Fibroblast of skin of abdomen (primary cell): ENCODE measurements at places on chromosomes 6 and 20.
A peak's percentile ranks its signal among the peaks of the same experiment; 100 is the strongest.

DNA sequence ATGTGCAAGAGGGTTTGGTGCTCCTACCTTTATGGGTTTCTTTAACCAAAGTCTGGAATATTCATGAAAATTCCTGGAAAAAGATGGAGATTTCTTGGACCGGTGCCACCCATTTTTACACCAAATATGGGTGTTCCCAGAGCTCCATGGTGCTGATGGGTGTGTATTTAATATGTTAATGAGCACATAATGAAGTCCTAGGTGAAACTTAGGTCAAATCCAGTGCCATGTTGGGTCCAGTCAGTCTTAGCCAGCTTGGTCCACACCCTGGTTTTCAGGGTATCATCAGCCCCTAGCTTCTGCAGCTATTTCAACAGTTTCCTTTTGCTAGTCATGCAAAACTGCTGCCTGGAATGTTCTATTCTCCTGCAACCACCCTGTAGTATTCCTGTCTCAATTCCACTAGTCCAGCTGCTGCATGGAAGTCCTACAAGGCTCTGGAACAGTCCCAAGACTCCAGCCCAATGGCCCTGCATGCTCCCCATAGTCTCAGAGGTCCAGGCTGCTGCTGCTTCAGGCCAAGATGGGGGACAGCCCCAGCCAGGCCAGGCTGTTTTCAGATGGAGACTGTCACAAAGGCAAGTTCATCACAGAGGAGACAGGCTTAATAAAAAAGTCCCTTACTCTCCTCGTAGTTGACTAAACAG, 31.8 kb downstream of the CST9L start:
- no peak for DNase-seq

- DNase-seq: peak; percentile 19
Measured at GRCh38 chr20:34997131-34997561, 41.5 kb downstream of the MYH7B start.

DNA sequence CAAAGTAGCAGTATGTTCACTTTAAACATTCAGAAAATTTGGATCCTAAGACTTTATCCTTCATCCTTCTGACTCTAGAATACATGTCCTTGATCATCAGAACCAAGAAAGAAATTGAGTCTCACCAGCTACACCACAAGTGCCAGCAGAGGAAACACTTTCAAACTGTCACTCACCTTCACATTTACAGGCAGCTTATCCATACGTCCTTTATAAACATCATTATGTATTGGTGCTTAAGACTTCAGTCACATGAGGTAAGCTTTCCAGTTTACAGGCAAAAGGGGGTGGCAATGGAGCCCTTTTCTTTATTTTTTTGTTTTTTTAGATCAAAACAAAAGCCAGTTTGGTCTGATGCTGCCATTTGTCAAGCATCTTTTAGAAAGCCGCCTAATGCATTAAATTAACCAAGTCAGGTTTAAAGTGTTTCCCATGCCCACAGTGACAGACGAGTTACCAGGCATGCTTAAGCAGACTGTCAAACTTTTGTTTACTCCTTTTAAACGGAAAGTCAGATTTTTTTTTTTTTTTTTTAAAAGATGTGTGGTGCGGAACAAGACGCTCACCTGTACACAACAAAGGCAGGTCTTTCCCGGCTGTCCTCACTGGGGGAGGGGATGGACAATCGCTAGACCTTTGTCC, 952 bp upstream of the BRPF3 start:
- no peak for DNase-seq

GRCh38 chr6:39590871-39591393, 134.3 kb downstream of the KIF6 start:
- no peak for DNase-seq

GRCh38 chr6:130365166-130366106, at the start of gene TMEM200A:
TMEM200A (plus strand) TSS chr6:130366017; CDS start chr6:130440423, 74,406 bp downstream.
- peak; percentile 68 for DNase-seq

- no peak for DNase-seq
Measured at GRCh38 chr20:38228436-38228835, 32.1 kb downstream of the KIAA1755 start.

GRCh38 chr6:85362652-85363310, 87.1 kb upstream of the NT5E start:
- DNase-seq: peak; percentile 13

GRCh38 chr20:46035713-46036112, 6.7 kb downstream of the SLC12A5 start:
- DNase-seq: no peak

GRCh38 chr20:39214828-39215227, 252.7 kb downstream of the DHX35 start:
- no peak for DNase-seq

GRCh38 chr6:42774201-42774600, 7.7 kb upstream of the BICRAL start:
- no peak for DNase-seq

GRCh38 chr20:44019638-44020335, 105.1 kb downstream of the TOX2 start:
- DNase-seq: no peak

DNA sequence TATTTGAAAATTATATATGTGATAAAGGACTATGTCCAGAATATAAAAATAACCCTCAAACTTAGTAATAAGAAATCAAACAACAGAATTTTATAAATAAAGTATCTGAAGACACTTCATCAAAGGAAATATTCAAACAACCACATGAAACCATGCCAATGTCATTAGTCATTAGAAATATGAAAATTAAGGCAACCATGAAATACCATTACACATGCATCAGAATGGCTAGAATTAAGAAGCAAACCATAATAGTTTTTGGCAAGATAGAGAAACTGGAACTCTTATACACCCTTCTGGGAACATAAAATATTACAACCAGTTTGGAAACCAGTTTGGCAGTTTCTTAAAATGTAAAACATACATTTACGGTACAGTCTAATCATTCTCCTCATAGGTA, 137.2 kb upstream of the ADGRB3 start:
- DNase-seq: peak; percentile 81

DNA sequence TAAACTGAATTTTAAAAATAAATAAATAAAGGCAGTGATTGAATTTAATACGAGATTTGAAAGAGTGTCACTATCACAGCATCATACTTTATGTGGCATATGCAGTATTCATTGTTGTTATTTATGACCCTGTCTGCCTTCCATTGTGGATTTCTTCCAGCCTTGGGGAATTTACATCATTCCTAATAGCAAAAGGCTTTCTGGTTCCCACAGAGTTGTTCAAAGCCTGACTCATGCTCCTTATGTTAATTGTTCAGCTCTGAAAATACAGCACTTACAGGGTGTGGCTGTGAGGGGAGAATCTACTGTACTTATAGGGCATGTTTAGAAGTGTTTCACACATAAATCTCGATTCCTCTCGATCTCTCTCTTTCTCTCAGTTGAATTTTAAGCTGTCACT, 54.4 kb downstream of the JAG1 start:
- DNase-seq: peak; percentile 94

DNA sequence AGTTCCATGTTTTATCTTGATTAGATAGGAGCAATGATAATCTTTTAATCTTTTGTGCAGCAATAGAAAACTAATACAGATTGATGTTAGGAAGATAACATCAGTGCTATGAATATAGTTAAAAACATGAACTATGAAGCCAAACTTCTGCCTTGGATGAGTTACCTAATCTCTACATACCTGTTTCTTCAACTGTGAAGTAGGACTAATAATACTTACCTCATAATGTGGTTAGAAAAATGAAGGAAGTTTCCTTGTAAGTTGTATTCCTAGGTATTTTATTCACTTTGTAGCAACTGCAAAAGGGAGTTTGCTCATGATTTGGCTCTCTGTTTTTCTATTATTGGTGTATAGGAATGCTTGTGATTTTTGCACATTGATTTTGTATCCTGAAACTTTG, 111.9 kb downstream of the FRK start:
- DNase-seq: no peak

DNA sequence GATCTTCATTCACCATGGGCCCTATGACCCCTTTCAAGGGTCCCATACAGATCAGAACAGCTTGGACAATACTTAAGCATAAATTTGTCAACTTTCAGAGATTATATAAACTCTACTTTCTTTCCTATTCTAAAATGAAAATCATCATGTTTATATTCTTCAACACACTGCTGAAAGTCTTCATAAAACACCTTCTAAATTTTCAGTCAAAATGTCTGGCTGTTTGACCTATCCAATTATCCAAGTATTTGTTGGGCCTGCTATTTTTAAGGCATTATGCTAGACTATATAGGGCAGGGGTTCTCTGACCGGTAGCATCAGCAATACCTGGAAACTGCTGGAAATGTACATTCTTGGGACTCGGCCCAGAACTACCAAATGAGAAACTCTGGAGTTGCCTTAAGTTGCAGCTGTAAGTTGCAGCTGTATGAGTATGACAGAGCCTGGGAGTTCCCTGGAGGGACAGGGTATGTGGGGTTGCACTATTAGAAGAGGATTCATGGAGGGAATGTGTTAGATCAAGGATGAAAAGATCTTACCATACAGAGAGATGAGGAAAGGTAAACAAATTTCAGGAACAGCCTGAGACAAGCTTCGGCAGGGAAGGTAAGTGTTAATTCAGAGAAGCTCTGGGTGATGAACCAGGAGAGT, 293.0 kb downstream of the ADGB start:
- DNase-seq: peak; percentile 48

DNA sequence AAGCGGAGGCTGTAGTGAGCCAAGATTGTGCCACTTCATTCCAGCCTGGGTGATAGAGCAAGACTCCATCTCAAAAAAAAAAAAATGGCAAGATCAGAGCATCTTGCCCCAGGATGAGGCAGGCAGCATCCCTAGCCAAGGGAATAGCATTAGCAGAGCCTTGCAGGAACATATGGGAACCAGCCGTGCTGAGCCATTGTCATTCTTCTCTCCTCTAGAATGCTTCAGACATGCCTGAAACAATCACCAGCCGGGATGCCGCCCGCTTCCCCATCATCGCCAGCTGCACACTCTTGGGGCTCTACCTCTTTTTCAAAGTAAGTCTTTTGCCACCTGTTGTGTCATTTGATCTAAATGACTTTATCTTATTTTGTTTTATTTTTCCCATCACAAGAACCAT, 13.0 kb downstream of the HM13 start:
- DNase-seq: no peak

DNA sequence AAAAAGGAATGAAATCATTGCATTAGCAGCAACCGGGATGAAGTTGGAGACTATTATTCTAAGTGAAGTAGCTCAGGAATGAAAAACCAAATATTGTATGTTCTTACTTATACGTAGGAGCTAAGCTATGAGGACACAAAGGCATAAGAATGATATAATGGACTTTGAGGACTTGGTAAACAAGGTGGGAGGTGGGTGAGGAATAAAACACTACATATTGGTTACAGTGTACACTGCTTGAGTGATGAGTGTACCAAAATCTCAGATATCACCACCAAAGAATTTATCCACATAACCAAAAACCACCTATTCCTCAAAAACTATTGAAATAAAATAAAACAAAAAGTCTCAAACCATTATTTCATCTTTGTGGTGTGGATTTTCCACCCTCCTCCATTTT, 593.5 kb downstream of the TENT5A start:
- no peak for DNase-seq

GRCh38 chr6:156881687-156882629, 104.8 kb downstream of the ARID1B start:
- peak; percentile 10 for DNase-seq

DNA sequence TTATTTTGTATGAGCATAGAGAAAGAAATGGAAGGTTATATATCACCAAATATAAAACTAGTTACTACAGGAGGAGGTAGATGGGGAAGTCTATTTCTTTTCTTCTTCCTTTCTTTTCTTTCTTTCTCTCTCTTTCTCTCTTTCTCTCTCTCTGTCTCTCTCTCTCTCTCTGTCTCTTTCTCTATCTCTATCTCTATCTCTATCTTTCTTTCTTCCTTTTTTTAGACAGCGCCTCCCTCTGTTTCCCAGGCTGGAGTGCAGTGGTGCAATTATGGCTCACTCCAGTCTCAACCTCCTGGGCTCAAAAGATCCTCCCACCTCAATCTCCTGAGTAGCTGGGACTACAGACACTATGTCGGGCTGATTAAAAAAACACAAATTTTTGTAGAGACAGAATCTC, 10.2 kb upstream of the SGK1 start:
- no peak for DNase-seq

DNA sequence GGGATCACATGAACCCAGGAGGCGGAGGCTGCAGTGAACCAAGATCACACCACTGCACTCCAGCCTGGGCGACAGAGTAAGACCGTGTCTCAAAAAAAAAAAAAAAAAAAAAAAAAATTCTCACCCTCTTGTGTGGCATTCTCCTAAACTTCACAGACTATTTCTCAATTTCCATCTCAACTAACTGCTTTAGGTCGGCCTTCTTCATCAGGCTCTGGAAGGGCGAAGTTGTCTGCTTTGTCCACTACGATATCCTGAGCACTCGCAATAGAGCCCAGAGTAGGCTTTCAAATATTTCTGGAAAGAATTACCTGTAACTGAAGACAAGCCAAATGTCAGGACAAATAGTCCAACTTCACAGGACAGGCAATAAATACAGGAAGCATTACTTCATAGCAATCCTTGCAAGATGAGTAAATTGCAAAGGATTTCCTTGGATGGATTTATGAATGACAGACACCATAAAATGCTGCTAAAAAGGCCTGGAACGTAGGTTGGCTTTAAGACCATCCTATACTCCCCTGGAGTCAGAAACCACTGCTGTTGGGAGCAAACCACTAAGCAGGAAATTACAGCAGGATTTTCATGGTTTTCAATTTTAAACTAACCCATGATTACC, 116.3 kb upstream of the SLC2A12 start:
- DNase-seq: peak; percentile 70

GRCh38 chr6:31446481-31446880, 43.1 kb downstream of the MICA start:
- peak; percentile 37 for DNase-seq

GRCh38 chr6:169912266-169913095, 161.1 kb downstream of the ERMARD start:
- DNase-seq: no peak

DNA sequence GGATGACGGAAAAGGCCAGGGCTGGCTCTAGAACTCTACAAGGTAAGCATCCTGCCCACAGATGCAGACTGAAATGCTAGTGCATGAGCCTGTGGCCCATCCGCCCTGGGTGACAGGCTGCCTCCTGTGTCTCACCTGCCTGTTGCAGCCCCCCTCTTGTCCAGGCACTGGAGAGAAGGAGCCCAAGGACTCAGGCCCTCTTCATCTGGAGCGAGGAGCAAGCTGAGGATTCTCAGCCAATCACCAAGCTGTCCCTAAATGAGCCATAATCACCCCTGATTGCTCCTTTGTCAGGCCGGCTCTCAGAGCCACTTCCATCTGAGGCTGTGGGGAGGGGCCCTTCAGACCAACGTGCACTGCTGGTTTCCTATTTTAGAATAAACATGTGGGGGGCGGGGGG, 10.0 kb upstream of the SLC32A1 start:
- DNase-seq: no peak

- peak; percentile 5 for DNase-seq
Measured at GRCh38 chr6:106360410-106360988, at the start of gene CRYBG1. CRYBG1 (plus strand) TSS chr6:106360717; CDS start chr6:106360909, 192 bp downstream.

- DNase-seq: peak; percentile 61
Measured at GRCh38 chr6:130412556-130413290, 46.9 kb downstream of the TMEM200A start.

DNA sequence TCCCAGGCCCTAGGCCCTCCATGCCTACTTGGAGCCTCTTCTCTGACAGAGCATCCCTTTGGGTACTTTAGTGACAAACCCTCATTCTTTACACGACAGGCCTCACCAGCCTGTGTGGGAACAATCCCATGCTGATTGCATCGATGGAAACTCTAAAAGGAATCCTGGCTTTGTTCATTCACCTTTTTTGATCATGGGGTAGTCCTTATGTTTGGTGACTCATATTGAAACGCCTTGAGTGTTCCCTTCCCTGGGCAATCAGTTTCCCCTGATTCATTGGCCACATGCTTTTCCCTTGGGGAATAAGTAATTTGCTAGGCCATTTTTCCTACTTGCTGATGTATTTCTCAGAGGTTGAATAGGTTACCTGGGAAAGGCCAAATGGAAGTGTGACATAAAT, 14.7 kb upstream of the TNFAIP3 start:
- peak; percentile 48 for DNase-seq
